Umbilical cord (tissue), 2 donors: ENCODE measurements at places on chromosomes 4 and X. TPM values are rescaled to one million over a fixed set of nuclear protein-coding genes. Genes with fewer than 3 reads are reported as not detected.

EFNB1 gene
- 21.2 TPM for total RNA-seq

KCND1 gene
- total RNA-seq, result 1.2 TPM

LARP1B gene
- 48.4 TPM for total RNA-seq

DKK2 gene
- 179 TPM for total RNA-seq

DNA sequence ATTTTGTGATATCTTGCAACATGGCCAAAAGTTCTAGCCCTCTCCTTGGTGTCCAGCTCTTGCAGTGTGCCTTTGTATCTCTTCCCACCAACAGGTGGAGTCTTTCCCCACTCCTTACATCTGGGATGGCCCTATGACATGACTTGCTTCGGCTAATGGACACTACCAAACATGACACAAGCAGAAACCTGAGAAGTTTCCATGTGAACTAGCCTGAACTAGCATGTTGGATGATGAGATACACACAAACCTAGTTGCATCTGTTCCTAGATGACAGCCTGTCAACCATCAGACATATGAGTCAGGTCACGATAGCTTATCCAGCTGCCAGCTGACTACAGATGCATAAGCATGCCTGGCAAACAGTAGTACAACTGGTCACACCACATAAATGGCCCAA lies 207.5 kb upstream of the FTHL17 start:
- DNase-seq, result no peak

- DNase-seq, result peak; percentile 85
These were observed at the start of gene LRCH2 for GRCh38 chrX:115233497-115234455. LRCH2 (minus strand) TSS chrX:115234096; CDS start chrX:115234041, 55 bp downstream.
